ENCODE measurements at places on chromosomes 6 and 20. TPM values are rescaled to one million over a fixed set of nuclear protein-coding genes. Genes with fewer than 3 reads are reported as not detected.

DNA sequence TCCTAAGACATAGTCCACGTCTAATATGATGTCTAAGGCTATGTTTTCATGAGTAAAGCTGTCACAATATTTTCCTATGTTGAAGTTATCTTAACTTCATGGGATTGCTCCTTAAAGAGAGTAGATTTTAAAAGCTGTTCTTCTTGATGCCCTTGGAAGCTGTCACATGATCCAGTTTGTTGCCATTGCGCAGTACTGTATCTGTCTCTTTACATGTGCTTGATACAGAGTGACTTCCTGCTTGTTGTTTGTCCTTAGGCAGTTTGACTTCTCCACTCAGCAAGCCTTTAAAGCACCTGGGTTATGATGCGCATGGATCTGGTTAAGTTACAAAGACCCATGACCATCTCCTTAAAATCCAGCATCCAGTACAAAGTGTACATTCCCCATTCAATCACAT, 85.4 kb downstream of the CDYL start:
- H3K27me3 ChIP-seq, result no peaks in the 10 kb centered on the region
- H3K27ac ChIP-seq, result no peak overlapping the region
- DNase-seq, result no peak
- H3K4me1 ChIP-seq, result peaks cover 3% of the 10 kb centered on the region

- H3K36me3 ChIP-seq, result peaks cover 34% of the 10 kb centered on the region
- H3K4me1 ChIP-seq, result peaks cover 28% of the 10 kb centered on the region
- peak overlapping the region; percentile 75 for H3K27ac ChIP-seq
Measured at GRCh38 chr20:50932016-50932485, 814 bp upstream of the ADNP start.

GRCh38 chr6:108168501-108169463, 3.0 kb downstream of the NR2E1 start:
- H3K4me1 ChIP-seq, result peaks cover 61% of the 10 kb centered on the region
- no peaks in the 10 kb centered on the region for H3K36me3 ChIP-seq
- H3K27ac ChIP-seq, result no peak overlapping the region

DNA sequence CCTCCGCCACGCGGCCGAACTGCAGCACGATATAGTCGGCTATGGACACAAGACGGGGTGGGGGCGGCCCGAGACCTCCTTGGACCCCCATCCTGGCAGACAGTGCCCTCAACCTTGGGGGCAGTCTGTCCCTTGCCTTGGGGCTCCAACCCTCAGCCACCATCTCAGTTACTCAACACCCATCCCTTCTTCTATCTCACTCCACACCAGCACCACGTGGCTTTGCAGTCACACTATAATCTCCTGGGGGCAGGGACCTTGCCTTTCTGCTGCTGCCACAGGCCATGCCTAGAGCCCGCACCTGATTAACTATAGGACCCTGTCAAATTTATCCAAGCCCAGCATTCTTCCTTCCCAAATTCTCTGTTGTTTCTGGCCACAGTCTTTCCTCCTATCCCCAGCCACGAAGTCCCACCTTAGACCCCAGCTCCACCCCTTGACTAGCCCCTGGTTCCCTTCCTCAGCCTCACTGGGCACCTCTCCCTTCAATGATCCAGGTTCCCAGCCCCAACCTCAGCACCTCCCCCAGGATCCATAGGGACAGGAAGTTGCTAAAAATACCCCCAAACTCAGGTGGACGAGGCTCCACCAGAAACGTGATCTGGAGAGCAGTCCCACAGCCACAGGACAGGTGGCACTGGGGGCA, 1.7 kb upstream of the TEAD3 start:
- H3K27ac ChIP-seq, result no peak overlapping the region
- peaks cover 29% of the 10 kb centered on the region for H3K4me1 ChIP-seq
- H3K27me3 ChIP-seq, result peaks cover 3% of the 10 kb centered on the region
- H3K36me3 ChIP-seq, result no peaks in the 10 kb centered on the region
- DNase-seq, result no peak

- no peak overlapping the region for H3K4me3 ChIP-seq
- peaks cover 88% of the 10 kb centered on the region for H3K36me3 ChIP-seq
- H3K27me3 ChIP-seq, result no peaks in the 10 kb centered on the region
- no peak overlapping the region for H3K27ac ChIP-seq
- H3K4me1 ChIP-seq, result no peaks in the 10 kb centered on the region
Measured at GRCh38 chr20:17947474-17947815, 21.1 kb downstream of the SNX5 start.

GRCh38 chr6:81933608-81934051, 181.1 kb upstream of the TENT5A start:
- H3K36me3 ChIP-seq, result no peaks in the 10 kb centered on the region
- H3K4me3 ChIP-seq, result no peak overlapping the region
- no peaks in the 10 kb centered on the region for H3K4me1 ChIP-seq
- H3K27ac ChIP-seq, result no peak overlapping the region
- DNase-seq, result no peak
- no peaks in the 10 kb centered on the region for H3K27me3 ChIP-seq

DNA sequence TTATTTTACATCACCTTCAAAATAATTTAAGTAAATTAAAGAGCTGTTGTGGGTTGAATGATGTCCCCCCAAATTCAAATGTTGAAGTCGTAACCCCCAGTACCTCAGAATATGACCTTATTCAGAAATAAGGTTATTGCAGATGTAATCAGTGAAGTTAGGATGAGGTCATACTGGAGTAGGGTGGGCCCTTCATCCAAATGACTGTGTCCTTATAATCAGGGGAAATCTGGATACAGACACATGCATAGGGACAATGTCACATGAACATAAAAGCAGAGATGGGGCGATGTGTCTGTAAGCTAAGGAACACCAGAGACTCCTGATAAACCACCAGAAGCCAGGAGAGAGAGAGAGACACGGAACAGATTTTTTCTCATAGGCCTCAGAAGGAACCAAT, 13.3 kb upstream of the IL20RA start:
- H3K27me3 ChIP-seq, result no peaks in the 10 kb centered on the region
- H3K36me3 ChIP-seq, result no peaks in the 10 kb centered on the region
- no peak overlapping the region for H3K4me3 ChIP-seq

GRCh38 chr6:132132924-132133639, 181.9 kb upstream of the CCN2 start:
- no peak overlapping the region for H3K27ac ChIP-seq
- no peaks in the 10 kb centered on the region for H3K4me1 ChIP-seq
- H3K4me3 ChIP-seq, result no peak overlapping the region
- no peaks in the 10 kb centered on the region for H3K27me3 ChIP-seq
- DNase-seq, result no peak
- H3K36me3 ChIP-seq, result no peaks in the 10 kb centered on the region

DNA sequence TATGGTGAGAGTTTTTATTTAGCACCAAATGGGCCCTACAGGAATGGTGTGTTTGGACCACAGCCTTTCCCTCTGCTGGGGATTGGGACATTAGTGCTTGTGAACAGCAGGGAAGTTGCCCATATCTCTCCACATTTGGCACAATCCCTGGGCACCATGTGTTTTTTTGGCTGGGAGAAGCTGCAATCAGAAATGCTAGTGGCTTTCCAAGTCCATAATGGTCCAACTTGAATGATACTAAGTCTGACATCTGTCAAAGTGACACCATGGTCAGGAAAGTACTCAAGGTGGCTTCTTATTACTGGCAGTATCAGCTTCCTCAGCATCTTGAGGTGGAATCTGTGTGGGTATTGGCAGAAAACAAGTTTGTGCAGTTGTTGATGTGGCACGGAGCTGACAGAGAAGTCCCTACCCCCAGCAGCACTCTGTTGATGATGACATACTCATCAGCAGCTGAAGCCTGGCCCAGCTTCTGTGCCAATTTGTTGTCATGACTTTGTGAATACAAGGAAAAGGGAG, 53.0 kb downstream of the SASH1 start:
- DNase-seq, result no peak
- no peaks in the 10 kb centered on the region for H3K27me3 ChIP-seq
- H3K4me3 ChIP-seq, result no peak overlapping the region
- H3K4me1 ChIP-seq, result no peaks in the 10 kb centered on the region
- H3K36me3 ChIP-seq, result no peaks in the 10 kb centered on the region
- no peak overlapping the region for H3K27ac ChIP-seq

- no peaks in the 10 kb centered on the region for H3K36me3 ChIP-seq
- H3K4me3 ChIP-seq, result no peak overlapping the region
- no peaks in the 10 kb centered on the region for H3K27me3 ChIP-seq
- H3K4me1 ChIP-seq, result no peaks in the 10 kb centered on the region
Measured at GRCh38 chr6:48113130-48113529, 2.1 kb upstream of the PTCHD4 start.

- no peak overlapping the region for H3K4me3 ChIP-seq
- no peak for DNase-seq
- H3K27ac ChIP-seq, result no peak overlapping the region
- H3K27me3 ChIP-seq, result no peaks in the 10 kb centered on the region
- H3K4me1 ChIP-seq, result no peaks in the 10 kb centered on the region
Measured at GRCh38 chr6:35058865-35059522, 82.1 kb downstream of the TCP11 start.

- no peak for DNase-seq
- H3K27me3 ChIP-seq, result peaks cover 3% of the 10 kb centered on the region
- no peak overlapping the region for H3K27ac ChIP-seq
- no peaks in the 10 kb centered on the region for H3K36me3 ChIP-seq
- H3K4me3 ChIP-seq, result no peak overlapping the region
Measured at GRCh38 chr6:81767163-81767891, 14.8 kb upstream of the TENT5A start.

GRCh38 chr20:37850724-37851355, 52.1 kb upstream of the VSTM2L start:
- peaks cover 23% of the 10 kb centered on the region for H3K36me3 ChIP-seq
- no peak overlapping the region for H3K4me3 ChIP-seq
- H3K27ac ChIP-seq, result no peak overlapping the region
- no peaks in the 10 kb centered on the region for H3K27me3 ChIP-seq
- no peak for DNase-seq

GRCh38 chr20:47243532-47244305, 112.8 kb downstream of the ZMYND8 start:
- H3K4me3 ChIP-seq, result no peak overlapping the region
- H3K27ac ChIP-seq, result no peak overlapping the region
- no peaks in the 10 kb centered on the region for H3K4me1 ChIP-seq
- peaks cover 78% of the 10 kb centered on the region for H3K36me3 ChIP-seq
- H3K27me3 ChIP-seq, result no peaks in the 10 kb centered on the region

DNA sequence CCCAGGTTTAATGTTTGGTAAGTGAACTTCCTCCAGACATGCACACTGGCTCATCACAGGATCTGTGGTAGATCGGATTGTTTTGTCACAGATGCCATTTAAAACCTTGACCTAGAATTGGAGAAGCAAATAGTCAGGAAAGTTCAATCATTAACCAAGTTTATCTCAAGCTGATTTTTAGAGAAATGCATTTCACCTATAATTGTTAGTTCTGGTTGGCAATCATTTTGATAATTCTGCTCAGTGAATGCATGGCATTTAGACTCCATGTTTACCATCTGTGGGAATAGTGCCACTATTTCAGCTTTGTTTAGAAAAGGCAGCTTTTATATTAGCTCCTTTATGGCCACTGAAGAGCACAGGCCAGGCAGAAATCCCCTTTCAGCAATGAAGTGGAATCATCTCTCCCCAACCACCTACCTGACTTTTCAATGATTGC, 73.9 kb upstream of the IPCEF1 start:
- no peaks in the 10 kb centered on the region for H3K4me1 ChIP-seq
- H3K27ac ChIP-seq, result no peak overlapping the region
- H3K27me3 ChIP-seq, result no peaks in the 10 kb centered on the region
- H3K36me3 ChIP-seq, result no peaks in the 10 kb centered on the region
- DNase-seq, result no peak
- no peak overlapping the region for H3K4me3 ChIP-seq

DNA sequence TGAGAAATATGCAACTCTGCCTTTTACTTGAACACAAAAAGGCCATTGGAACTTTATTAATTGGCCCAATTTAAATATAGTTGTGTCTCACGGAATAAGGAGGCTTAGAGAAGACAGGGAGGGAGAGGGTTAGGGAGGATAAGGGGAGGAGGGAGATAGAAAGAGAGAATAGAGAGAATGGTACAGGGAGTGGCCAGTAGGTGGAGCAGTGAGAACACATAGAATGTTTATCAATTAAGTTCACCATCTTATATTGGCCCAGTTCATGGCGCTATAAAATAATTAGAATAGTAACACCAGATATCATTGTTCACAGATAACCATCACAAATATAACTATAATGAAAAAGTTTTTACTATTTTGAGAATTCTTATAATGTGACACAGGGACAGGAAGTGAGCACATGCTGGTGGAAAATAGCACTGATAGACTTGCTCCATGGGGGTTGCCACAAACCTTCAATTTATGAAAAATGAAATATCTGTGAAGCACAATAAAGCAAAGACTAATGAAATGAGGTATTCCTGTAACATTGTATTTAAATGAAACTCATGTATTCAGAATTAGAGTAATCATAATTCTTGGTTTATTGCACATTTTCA, 374.1 kb upstream of the MANEA start:
- H3K4me3 ChIP-seq, result no peak overlapping the region
- no peaks in the 10 kb centered on the region for H3K27me3 ChIP-seq
- DNase-seq, result no peak
- no peaks in the 10 kb centered on the region for H3K4me1 ChIP-seq
- no peak overlapping the region for H3K27ac ChIP-seq

Gene TBX18
- not detected for total RNA-seq

Gene CFB
- 2.2 TPM for total RNA-seq

Gene BIRC7
- total RNA-seq, result not detected

Gene MACROD2
- not detected for total RNA-seq

Gene NMBR
- total RNA-seq, result not detected

Gene PRPH2
- 0.08 TPM for total RNA-seq

Gene PTPN1
- total RNA-seq, result 82.8 TPM

Gene TUBB2B
- total RNA-seq, result not detected

Gene ATP9A
- 0.11 TPM for total RNA-seq

Gene LY6G6F
- not detected for total RNA-seq

Gene RPS6KA2
- total RNA-seq, result 6.2 TPM

Gene PSMF1
- total RNA-seq, result 84.2 TPM

Gene SLC35A1
- 4.9 TPM for total RNA-seq

Gene MUC22
- not detected for total RNA-seq

Gene RIN2
- 0.33 TPM for total RNA-seq
